ENCODE measurements at places on chromosomes 6 and 20.
A peak's percentile ranks its signal among the peaks of the same experiment; 100 is the strongest.

- no peak overlapping the region for H3K4me3 ChIP-seq
- H3K27ac ChIP-seq = no peak overlapping the region
- DNase-seq = no peak
- no peaks in the 10 kb centered on the region for H3K27me3 ChIP-seq
Measured at GRCh38 chr20:6530254-6530653, 237.2 kb upstream of the BMP2 start.

DNA sequence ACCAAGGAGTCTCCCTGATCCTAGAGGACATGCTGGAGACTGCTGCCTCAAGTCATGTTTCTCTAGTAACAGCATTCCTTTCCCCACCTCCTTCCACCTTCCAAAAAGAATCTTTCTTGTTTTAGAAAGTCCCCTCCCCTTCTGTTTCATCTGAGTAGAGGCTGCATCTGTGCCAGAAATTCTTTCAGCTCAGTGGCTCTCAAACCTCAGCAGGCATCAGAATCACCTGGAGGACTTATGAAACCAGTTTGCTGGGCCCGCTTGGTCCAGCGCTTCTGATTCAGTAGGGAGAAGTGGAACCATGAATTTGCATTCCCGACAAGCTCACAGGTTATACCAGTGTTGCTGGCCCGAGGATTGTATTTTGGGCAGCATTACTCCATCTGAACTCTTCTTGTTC, 55.1 kb downstream of the TMEM200A start:
- H3K27me3 ChIP-seq = peaks cover 3% of the 10 kb centered on the region
- peaks cover 2% of the 10 kb centered on the region for H3K36me3 ChIP-seq
- no peak for DNase-seq

DNA sequence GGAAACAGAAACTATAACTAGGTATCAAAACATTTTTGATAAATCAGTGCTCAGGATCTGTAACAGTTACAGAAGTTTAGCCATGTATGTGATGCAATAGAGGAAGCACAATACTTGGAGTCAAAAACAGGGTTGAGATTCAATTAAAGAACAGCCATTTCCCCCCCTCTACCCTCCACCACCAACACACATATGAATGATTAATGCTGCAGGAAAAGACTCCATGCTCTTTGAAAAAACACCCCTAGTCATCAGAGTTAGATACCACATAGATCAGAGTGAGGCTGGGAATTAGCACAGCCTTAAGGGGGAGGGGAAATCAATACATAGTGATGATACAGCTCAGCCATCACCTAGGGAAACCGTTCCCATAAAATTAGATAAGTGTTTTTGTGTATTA, 108.9 kb upstream of the EMILIN3 start:
- H3K4me3 ChIP-seq = no peak overlapping the region
- no peaks in the 10 kb centered on the region for H3K27me3 ChIP-seq
- no peak for DNase-seq
- peaks cover 43% of the 10 kb centered on the region for H3K36me3 ChIP-seq
- H3K27ac ChIP-seq = no peak overlapping the region

GRCh38 chr6:36786055-36786675, 53.1 kb downstream of the CPNE5 start:
- H3K36me3 ChIP-seq = no peaks in the 10 kb centered on the region
- H3K4me1 ChIP-seq = peaks cover 10% of the 10 kb centered on the region
- H3K27ac ChIP-seq = no peak overlapping the region
- H3K4me3 ChIP-seq = no peak overlapping the region
- no peak for DNase-seq

GRCh38 chr6:46234156-46234556, 63.4 kb upstream of the ENPP5 start:
- no peak overlapping the region for H3K27ac ChIP-seq
- H3K4me3 ChIP-seq = no peak overlapping the region
- H3K4me1 ChIP-seq = no peaks in the 10 kb centered on the region

GRCh38 chr6:79600812-79601609, 30.1 kb upstream of the SH3BGRL2 start:
- H3K27ac ChIP-seq = no peak overlapping the region
- no peak for DNase-seq
- H3K27me3 ChIP-seq = no peaks in the 10 kb centered on the region
- H3K4me3 ChIP-seq = no peak overlapping the region
- H3K36me3 ChIP-seq = no peaks in the 10 kb centered on the region

GRCh38 chr20:37596890-37597536, 69.3 kb upstream of the BLCAP start:
- peaks cover 19% of the 10 kb centered on the region for H3K27me3 ChIP-seq
- DNase-seq = no peak
- H3K36me3 ChIP-seq = no peaks in the 10 kb centered on the region

DNA sequence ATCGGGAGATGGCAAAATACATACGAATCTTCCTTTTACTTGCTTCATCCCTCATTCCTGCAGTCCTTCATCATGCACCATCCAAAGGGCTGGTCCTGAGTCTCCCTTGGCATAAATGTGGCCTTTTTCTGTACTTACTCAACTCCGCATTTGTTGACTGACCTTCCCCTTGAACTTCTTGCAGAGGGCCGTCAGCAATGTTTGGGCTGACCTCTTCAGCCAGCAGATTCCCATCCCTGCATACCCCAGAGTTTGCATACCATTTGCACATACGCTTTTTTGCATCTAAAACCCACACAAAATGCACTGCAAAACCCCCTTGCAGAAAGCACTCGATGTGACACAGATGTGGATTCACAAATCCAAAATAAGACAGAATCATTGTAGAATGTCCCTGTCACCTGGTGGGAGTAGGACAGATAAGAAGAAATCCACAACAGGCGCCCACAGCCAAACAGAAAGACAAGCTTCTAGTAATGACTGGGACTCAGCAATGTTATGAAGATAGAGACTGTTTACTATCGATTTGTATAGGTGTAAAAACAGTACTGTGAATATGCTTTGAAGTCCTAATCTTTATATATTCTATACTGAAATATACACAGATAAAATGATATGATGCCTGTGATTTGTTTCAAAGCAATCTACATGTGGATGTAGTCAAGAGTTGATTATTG, 45.8 kb downstream of the TBC1D7 start:
- H3K4me3 ChIP-seq = no peak overlapping the region
- H3K27me3 ChIP-seq = no peaks in the 10 kb centered on the region
- DNase-seq = no peak
- peaks cover 5% of the 10 kb centered on the region for H3K4me1 ChIP-seq
- H3K27ac ChIP-seq = no peak overlapping the region

DNA sequence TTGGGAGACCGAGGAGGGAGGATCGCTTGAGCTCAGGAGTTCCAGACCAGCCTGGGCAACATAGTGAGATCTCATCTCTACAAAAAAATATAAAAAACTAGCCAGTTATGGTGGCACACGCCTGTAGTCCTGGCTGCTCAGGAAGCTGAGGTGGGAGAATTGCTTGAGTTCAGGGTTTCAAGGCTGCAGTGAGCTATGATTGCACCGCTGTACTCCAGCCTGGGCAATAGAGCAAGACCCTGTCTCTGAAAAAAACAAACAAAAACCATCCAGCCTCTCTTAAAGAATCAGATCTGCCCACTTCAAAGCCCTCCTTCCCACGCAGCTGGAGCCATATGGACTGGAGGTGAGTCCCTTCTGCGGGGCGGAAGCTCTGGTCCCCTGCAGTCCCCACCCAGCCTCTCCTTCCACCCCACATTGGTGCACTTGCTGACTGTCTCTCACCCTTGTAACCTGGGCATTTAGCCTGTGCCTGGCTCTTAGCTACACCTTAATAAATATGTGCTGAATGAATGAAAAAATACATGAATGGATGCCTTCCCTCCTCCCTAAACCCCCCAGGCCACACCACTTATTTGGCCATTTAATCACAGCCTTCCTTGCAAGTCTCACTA, 7.2 kb upstream of the PARD6B start:
- no peak overlapping the region for H3K27ac ChIP-seq
- DNase-seq = no peak
- no peak overlapping the region for H3K4me3 ChIP-seq

DNA sequence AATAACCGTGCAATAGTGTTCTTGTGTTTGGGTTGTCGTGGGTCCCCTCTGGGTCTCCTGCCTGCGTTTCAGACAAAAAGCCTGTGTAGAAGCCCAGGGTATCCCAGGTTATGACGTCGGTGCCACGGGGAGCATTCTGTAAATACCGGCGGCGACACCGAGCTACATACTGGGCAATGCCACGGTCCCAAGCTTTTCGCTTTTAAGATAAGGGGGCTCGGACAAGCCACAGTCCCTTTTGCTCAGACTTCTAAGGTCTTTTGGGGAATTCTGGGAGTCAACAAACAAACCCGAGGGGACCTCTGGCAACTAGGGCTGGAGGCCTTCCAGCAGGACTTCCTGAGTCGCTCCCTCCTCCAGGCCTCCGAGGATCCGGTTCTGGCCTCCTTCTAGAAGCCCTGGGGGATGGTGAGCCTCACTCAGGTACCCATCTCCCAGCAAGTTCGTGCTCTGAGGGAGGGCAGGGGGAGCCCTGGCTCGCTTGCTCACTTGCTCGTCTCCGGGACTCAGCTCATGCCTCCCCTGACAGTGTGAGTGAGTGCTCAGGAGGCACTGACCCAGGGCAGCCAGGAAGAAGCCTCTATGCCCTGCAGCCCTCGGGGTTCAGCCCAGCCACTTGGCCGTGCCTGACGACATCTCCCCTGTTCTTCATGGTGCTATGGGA, 62.4 kb upstream of the MRPS10 start:
- H3K36me3 ChIP-seq = peaks cover 7% of the 10 kb centered on the region
- H3K27me3 ChIP-seq = no peaks in the 10 kb centered on the region
- no peak for DNase-seq

DNA sequence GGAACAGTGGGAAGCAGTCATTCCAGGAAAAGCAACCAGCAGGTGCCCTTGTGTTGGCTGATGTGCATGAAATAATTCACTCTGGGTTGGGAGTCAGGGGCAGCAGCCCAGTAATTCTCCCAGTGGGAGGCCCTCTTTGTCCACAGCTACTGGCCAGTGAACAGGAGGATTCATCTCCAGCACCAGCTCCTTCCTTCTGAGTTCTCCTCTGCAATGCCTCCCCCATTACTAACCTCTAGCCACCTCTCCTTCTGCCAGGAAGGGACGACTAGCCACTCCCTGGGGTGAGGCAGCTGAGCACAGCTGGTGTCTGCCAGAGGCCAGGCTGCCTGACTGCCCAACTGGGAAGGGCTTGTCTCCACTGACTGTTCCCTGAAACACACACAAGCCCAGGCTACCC, 12.5 kb upstream of the R3HDML start:
- H3K36me3 ChIP-seq = no peaks in the 10 kb centered on the region
- H3K27ac ChIP-seq = no peak overlapping the region
- peaks cover 7% of the 10 kb centered on the region for H3K27me3 ChIP-seq
- no peak overlapping the region for H3K4me3 ChIP-seq
- DNase-seq = no peak

DNA sequence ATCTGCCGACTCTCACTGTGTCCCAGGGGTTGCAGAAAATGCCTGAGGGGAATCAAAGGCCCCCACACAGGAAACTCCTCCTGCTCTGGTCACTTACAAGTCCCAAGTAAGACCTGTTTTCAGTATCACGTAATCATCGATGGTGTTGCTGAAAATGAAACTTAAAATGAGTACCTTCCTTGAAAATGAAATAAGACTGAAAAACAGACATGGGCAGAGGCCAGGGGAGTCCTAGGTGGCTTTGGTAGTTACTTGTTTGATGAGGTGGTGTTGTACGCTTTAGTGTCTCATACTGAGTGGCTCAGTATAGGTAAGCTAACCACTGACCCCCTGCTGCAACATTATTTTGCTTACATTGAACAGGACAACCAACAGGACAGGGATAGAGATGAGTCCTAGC, 43.0 kb upstream of the SYNCRIP start:
- DNase-seq = no peak
- no peaks in the 10 kb centered on the region for H3K27me3 ChIP-seq
- H3K36me3 ChIP-seq = peaks cover 5% of the 10 kb centered on the region
- no peak overlapping the region for H3K27ac ChIP-seq

- no peak overlapping the region for H3K27ac ChIP-seq
- peaks cover 7% of the 10 kb centered on the region for H3K27me3 ChIP-seq
- no peak for DNase-seq
- H3K36me3 ChIP-seq = no peaks in the 10 kb centered on the region
Measured at GRCh38 chr20:10716855-10717254, 43.1 kb upstream of the JAG1 start.

DNA sequence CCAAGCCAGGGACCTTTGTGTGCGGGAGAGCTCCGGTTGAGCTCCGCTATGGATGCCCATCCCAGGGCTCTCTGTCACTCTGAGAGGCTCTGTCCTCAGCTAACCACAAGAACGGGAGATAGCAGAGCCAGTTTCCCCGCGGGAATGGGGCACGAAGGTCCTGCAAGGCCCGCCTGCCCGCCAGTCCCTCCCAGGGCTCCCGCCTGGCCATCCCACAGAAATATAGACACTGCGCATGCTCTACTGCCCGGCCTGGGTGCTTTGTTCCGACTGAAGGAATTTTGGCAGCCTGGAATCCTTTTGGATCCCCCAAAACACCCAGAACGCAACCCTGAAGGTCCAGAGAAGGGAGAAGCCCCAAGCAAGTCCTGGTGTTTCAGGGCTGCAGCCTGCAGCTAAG, 8.6 kb upstream of the DEFB110 start:
- no peaks in the 10 kb centered on the region for H3K4me1 ChIP-seq
- H3K4me3 ChIP-seq = no peak overlapping the region
- H3K27ac ChIP-seq = no peak overlapping the region
- no peaks in the 10 kb centered on the region for H3K36me3 ChIP-seq
- no peak for DNase-seq

- H3K4me3 ChIP-seq = no peak overlapping the region
- no peaks in the 10 kb centered on the region for H3K36me3 ChIP-seq
- H3K4me1 ChIP-seq = no peaks in the 10 kb centered on the region
- DNase-seq = no peak
- no peak overlapping the region for H3K27ac ChIP-seq
Measured at GRCh38 chr20:22207280-22207679, 377.1 kb downstream of the FOXA2 start.

DNA sequence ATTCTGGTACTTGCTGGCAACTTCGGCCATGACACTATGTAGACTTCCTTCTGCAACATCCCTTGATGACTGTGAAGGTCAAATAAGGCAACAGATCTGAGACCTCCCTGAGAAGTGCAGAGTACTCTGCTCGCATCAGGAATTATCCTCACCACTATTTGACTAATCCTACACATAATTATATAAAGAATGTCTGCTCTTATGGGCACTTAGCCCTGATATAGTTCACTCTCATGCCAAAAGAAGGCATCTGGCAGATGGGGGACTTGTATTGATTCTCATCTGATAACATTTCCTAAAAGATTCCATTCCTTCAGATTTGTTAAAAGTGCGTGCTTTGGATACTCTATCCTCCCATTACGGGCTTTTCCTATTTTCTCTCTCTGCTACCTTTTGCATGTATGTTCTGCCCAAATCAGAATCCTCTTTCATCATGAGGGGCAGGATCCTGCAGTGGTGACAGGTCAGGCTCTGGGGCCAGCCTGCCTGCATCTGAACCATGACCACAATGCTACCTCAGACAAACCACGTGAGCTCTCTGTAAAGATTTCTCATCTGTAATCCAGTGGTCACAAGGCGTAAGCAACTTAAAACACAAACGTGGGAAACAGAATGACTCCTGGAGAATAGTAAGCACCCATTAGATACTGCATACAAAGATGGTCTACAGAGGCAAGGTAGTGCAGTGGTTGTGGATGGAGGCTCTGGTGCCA, 134.0 kb downstream of the GJA10 start:
- H3K27ac ChIP-seq = peak overlapping the region; percentile 19
- DNase-seq = peak; percentile 22
- peaks cover 69% of the 10 kb centered on the region for H3K4me1 ChIP-seq

- peaks cover 22% of the 10 kb centered on the region for H3K36me3 ChIP-seq
- H3K4me3 ChIP-seq = no peak overlapping the region
- no peaks in the 10 kb centered on the region for H3K27me3 ChIP-seq
- peaks cover 31% of the 10 kb centered on the region for H3K4me1 ChIP-seq
Measured at GRCh38 chr6:125906158-125906998, 50.2 kb upstream of the HINT3 start.

GRCh38 chr6:143200167-143200770, 139.6 kb downstream of the AIG1 start:
- no peak for DNase-seq
- H3K27me3 ChIP-seq = no peaks in the 10 kb centered on the region
- H3K36me3 ChIP-seq = peaks cover 3% of the 10 kb centered on the region
- no peak overlapping the region for H3K4me3 ChIP-seq
- H3K27ac ChIP-seq = no peak overlapping the region
- H3K4me1 ChIP-seq = no peaks in the 10 kb centered on the region
